Myocyte (in vitro differentiated cells): ENCODE measurements at places on chromosomes 5 and 9. TPM values are rescaled to one million over a fixed set of nuclear protein-coding genes. Genes with fewer than 3 reads are reported as not detected.

FGF1 gene
- 0.52 and 1.8 TPM in 2 replicates for total RNA-seq

- no peak for DNase-seq
Measured at GRCh38 chr5:78102500-78102899, 192.0 kb downstream of the AP3B1 start.

DNA sequence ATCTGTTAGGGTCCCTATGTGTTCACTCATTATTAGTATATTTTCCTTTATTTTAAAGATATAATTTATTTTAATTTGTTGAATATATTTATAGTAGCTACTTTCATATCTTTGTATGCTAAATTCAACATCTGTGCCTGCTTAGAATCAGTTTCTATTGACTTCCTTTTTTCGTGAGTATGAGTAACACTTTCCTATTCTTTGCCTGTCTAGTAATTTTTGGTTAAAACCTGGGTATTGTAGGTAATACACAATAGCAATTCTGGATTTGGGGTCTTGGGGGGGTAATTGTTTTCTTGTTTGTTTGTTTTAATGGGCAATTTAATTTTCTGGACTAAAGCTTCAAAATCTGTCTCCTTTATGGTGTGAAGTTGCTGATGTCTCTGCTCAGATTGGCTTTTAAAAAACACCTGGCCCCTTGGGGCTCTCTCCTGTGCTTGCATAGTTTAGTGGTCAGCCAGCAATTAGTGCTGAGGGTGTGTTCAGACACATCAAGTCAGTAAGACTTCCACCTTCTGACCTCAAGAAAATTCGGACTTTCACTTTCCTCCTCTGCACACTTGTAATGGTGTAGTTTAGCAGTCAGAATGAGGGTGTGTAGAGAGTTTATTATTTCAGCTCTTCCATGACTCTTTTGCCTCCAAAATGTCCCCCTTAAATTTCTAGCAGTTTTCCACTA is 124.4 kb upstream of the MAP1B start:
- DNase-seq: no peak

- no peak for DNase-seq
Measured at GRCh38 chr9:93252116-93252780, 68.3 kb downstream of the WNK2 start.

- no peak for DNase-seq
Measured at GRCh38 chr5:170273968-170274710, 23.4 kb downstream of the LCP2 start.
